ENCODE measurements at places on chromosomes 2 and 18.

DNA sequence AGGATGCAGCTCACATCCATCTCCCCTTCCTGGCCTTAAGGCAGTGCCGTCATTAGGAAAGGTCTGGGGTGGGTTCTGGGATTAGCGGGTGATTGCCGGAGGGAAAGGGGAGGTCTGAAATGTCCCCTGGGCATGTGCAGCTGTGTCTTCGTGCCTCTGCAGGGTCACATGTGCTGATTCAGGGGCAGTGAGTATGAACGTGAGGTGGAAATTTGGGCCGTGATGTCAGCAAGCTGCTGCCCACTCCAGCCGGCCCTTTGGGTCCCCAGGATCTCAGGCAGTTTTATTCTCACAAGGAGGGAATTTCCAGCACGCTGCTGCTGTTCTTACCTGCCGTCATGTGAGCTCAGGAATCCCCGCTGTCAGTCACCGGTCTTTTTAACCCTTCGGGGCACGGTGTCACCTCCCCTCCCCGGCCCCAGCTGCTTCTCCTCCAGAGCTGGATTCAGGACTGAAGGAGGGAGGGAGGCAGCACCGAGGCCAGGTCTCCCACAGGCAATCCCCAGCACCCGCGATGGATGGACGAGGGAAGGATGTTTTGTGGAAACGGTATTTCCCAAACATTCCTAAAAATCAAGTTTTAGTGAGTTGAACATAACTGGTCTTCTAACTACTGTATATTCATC lies 23.5 kb downstream of the GPR35 start:
- DNase-seq: no peak

- no peak for DNase-seq
These were observed 16.1 kb downstream of the ACOXL start for GRCh38 chr2:110748489-110748867.

GRCh38 chr2:239343946-239344856 lies 56.6 kb downstream of the HDAC4 start:
- DNase-seq: no peak

GRCh38 chr2:227509076-227509475 lies 37.1 kb downstream of the AGFG1 start:
- DNase-seq: no peak

- no peak for DNase-seq
These were observed at the start of gene SOCS6 for GRCh38 chr18:70288851-70289328. TSS of gene SOCS6 (plus strand) at chr18:70289045. CDS start at chr18:70324669, 35,624 bp downstream.

GRCh38 chr2:56801214-56801613 lies 617.4 kb downstream of the CCDC85A start:
- DNase-seq: no peak

- no peak for DNase-seq
These were observed 839.5 kb upstream of the FANCL start for GRCh38 chr2:59080451-59081181.

DNA sequence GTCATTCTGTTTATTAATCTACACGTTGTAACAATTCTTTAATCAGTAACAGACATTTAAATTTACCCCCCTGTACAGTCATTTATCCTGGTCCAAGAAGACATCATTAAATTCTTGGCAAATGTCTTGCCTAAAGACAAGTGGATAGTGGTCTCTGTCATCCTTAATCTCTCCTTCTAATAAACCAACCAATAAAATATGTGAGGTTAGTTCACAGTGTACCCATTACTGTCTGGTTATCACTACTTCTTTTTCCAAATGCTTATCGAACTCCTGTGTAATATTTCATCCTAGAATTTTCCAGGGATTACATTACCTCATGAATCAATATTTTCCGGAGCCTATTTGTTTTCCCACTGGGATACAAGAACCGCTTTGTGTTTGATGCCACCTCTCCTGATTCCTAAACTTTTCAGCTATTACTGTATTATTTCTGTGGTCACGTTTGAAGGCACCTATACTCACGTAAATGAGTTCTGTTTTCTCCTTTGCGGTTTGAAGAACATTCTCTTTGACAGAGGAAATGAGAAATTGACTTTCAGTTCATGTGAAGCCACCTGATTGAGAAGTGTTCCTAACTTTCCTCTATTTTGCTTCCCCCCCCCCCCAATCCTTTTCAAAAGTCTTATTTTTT lies 131.5 kb downstream of the RTN4 start:
- no peak for DNase-seq
